ENCODE measurements at places on chromosomes 16 and 17. TPM values are rescaled to one million over a fixed set of nuclear protein-coding genes. Genes with fewer than 3 reads are reported as not detected.

TERB1 gene
- not detected for polyA plus RNA-seq

TSR1 gene
- polyA plus RNA-seq: 9.1 TPM

- H3K27me3 ChIP-seq: no peaks in the 10 kb centered on the region
- no peak for DNase-seq
- H3K4me3 ChIP-seq: no peak overlapping the region
- no peaks in the 10 kb centered on the region for H3K4me1 ChIP-seq
- H3K36me3 ChIP-seq: no peaks in the 10 kb centered on the region
Measured at GRCh38 chr16:59543641-59544040, 809.5 kb upstream of the GOT2 start.

DNA sequence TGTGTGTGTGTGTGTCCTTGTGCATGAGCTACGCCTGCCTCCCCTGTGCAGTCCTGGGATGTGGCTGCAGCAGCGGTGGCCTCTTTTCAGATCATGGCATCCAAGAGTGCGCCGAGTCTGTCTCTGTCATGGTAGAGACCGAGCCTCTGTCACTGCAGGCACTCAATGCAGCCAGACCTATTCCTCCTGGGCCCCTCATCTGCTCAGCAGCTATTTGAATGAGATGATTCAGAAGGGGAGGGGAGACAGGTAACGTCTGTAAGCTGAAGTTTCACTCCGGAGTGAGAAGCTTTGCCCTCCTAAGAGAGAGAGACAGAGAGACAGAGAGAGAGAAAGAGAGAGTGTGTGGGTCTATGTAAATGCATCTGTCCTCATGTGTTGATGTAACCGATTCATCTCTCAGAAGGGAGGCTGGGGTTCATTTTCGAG is 22.5 kb downstream of the STAT5A start:
- H3K36me3 ChIP-seq: peaks cover 14% of the 10 kb centered on the region
- no peak for DNase-seq
- H3K27ac ChIP-seq: peak overlapping the region; percentile 89
- peaks cover 16% of the 10 kb centered on the region for H3K4me1 ChIP-seq
- no peak overlapping the region for H3K4me3 ChIP-seq

- no peak overlapping the region for H3K4me3 ChIP-seq
- DNase-seq: no peak
Measured at GRCh38 chr17:76570877-76571471, 14.7 kb downstream of the ST6GALNAC2 start.

DNA sequence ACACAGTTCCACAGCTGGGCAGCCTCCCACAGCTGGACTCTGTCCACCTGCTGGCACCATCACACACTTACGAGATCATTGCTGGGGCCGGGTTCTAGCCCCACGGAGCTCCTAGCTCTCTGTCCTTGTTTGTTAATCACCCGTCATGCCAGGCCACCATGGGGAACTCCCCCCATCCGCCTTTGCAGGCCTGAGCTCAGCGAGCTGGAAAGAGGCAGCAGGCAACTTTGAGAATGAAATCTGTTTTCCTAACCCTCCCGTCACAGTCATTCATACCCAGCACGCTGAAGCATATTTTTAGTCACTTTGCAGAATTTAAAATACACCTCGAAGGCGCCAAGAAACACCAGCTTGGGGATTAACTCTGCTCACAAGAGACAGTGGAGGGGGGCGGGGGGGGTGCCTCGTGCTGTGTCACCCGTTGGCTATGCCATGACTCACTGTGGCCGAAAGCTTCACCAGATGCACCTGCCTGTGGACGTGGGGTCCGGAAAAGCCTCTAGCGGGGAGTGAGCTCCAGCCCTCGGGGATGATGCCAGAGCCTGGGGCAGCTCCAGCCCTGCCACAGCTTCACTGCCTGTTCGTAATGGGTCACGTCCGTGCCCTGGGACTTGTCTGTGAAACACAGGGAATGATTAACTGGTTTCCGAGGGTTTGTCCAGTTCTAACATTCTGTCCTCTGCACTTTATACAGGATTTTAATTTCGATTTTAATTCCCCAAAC is 1.4 kb upstream of the SPNS2 start:
- peaks cover 5% of the 10 kb centered on the region for H3K27me3 ChIP-seq
- peak overlapping the region; percentile 86 for H3K27ac ChIP-seq
- no peak overlapping the region for H3K4me3 ChIP-seq
- H3K36me3 ChIP-seq: no peaks in the 10 kb centered on the region
- H3K4me1 ChIP-seq: peaks cover 17% of the 10 kb centered on the region

DRG2 gene
- polyA plus RNA-seq: 49.3 TPM

CRYM gene
- 80.9 TPM for polyA plus RNA-seq

DNA sequence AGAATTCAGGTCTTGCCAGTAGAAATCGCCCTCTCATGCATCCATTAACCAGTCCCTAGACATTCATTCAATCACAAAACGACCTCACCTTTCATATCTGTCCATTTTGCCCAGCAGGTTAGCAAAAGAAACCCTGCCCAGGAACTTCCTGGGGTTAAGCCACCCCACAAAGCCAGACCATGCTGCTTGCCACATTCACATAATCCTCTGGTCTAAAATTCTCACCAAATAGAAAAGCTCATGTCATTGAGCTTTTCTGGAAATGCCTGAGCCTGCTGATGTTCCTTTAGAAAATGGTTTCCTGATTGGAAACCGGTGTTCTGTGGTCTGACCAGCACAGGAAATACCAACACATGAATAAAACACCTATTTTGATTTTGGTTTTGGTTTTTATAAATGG is 21.6 kb upstream of the DYNLRB2 start:
- no peaks in the 10 kb centered on the region for H3K27me3 ChIP-seq
- DNase-seq: no peak
- no peaks in the 10 kb centered on the region for H3K36me3 ChIP-seq

- no peaks in the 10 kb centered on the region for H3K27me3 ChIP-seq
- H3K36me3 ChIP-seq: no peaks in the 10 kb centered on the region
- H3K4me1 ChIP-seq: no peaks in the 10 kb centered on the region
Measured at GRCh38 chr17:72467841-72468653, 347.2 kb downstream of the SOX9 start.

CHST5 gene
- polyA plus RNA-seq: 0.28 TPM

GRCh38 chr16:89123001-89123830 is 29.6 kb downstream of the ACSF3 start:
- no peak overlapping the region for H3K4me3 ChIP-seq
- H3K27ac ChIP-seq: no peak overlapping the region
- H3K36me3 ChIP-seq: peaks cover 7% of the 10 kb centered on the region
- DNase-seq: peak; percentile 64

GRCh38 chr16:84643180-84643583 is 5.1 kb upstream of the KLHL36 start:
- DNase-seq: peak; percentile 49
- H3K4me3 ChIP-seq: no peak overlapping the region
- H3K36me3 ChIP-seq: no peaks in the 10 kb centered on the region
- peaks cover 21% of the 10 kb centered on the region for H3K4me1 ChIP-seq
- H3K27ac ChIP-seq: peak overlapping the region; percentile 20

GRCh38 chr16:80997139-80997798 is 9.4 kb downstream of the CMC2 start:
- no peak for DNase-seq
- peak overlapping the region; percentile 50 for H3K4me3 ChIP-seq
- peak overlapping the region; percentile 0 for H3K27ac ChIP-seq
- H3K4me1 ChIP-seq: peaks cover 2% of the 10 kb centered on the region

- H3K27ac ChIP-seq: no peak overlapping the region
- no peaks in the 10 kb centered on the region for H3K36me3 ChIP-seq
- H3K4me1 ChIP-seq: peaks cover 3% of the 10 kb centered on the region
- no peak for DNase-seq
Measured at GRCh38 chr17:44978807-44979206, 10.7 kb upstream of the C1QL1 start.
